ENCODE measurements at places on chromosomes 12 and 14. TPM values are rescaled to one million over a fixed set of nuclear protein-coding genes. Genes with fewer than 3 reads are reported as not detected.

The DTX3 gene
- polyA plus RNA-seq: 54.5 TPM

The CCDC38 gene
- 0.89 TPM for polyA plus RNA-seq

The HOXC4 gene
- polyA plus RNA-seq: 53.9 TPM

DNA sequence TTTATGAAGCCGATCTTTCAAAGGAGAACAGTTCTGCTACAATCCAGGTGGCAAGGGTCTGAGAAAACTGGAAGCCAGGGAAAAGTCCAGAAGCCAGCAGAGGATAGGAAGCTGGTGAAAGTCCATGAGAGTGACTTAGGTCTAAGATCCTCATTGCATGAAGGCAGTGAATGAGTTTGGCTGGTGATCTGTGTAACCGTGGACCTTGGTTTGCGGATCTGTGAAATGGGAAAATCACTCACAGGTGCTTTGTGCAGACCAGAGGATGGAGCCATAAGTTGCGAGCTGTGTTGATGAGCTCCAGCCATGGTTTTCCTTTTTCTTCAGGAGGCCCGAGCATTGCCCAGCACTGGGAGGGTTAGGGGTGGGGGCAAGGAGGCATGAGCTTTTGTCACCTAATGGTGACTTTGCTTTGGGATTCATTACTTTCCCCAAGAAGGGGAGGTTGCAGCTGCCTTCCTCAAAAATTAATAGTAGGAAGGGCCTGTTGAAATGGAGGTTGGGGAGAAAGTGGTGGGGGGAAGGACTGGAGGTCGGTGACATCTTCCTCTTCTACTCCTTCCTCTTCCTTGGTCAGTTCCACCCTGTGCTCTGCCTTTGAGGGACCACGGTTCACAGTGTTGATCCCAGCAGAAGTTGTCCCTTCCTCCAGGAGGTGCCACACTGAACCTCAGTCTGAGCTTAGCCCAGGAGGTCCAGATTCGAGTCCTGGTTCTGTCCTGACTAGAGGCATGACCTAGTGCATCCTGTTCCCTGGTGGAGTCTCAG, 20.3 kb upstream of the SERPINA6 start:
- DNase-seq: no peak

The P2RX2 gene
- polyA plus RNA-seq: 0.98 TPM

The SYCP3 gene
- 0.23 TPM for polyA plus RNA-seq

DNA sequence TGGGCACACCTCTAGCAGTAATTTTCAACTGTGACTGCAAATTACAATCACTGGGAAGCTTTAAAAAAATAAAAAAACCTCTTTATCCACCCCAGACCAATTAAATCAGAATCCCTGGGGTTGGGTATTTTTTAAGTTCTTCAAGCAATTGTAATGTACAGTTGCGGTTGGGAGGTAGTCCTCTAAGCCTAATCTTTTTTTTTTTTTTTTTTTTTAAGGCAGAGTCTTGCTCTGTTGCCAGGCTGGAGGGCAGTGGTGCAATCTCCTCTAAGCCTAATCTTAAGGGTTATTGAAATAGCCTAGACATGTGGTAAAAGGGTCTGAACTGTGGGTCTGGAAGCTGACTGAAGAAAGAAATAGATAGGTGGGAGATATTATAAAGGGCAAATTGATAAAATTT, 230.5 kb downstream of the AKAP6 start:
- no peak for DNase-seq

The ZFP36L1 gene
- 305 TPM for polyA plus RNA-seq

- DNase-seq: no peak
Measured at GRCh38 chr14:73211251-73212040, 25.9 kb upstream of the PAPLN start.

GRCh38 chr14:53963320-53964227, 6.9 kb upstream of the BMP4 start:
- no peak for DNase-seq

- DNase-seq: no peak
Measured at GRCh38 chr14:104104076-104104901, 18.8 kb downstream of the ASPG start.

The LMO3 gene
- 2.0 TPM for polyA plus RNA-seq

The KLHL33 gene
- 0.47 TPM for polyA plus RNA-seq
